G401 (cell line): ENCODE measurements at places on chromosomes 4 and X. TPM values are rescaled to one million over a fixed set of nuclear protein-coding genes. Genes with fewer than 3 reads are reported as not detected.
A peak's percentile ranks its signal among the peaks of the same experiment; 100 is the strongest.

DNA sequence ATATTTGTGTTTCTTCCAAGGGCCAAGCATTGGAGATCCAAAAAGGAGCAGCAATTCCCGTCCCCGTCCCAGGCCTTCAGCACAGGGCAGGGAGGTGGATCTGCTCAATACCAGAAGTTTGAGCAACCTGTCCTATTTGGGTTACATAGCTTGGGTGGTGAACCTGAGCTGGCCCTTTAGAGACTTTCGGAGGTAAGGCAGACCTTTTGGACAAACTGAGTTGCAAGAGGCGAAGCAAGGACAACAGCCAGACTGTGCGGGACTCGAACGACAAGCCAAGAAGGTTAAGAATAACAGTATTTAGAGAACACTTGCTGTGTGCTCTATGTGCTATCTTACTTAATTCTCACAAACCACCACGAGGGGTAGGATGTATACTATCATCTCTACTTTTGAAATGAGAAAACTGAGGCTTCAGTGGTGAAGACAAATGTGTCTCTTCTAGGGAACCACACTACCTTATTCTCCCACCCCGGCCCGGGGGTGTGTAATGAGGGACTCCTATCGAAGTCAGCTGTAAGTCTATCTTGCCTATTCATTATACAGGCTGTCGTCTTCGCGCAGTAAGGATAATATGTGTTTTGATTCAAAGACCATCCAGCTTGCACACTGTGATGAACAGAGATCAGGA lies 1.3 kb downstream of the NOP14 start:
- peak; percentile 35 for DNase-seq

Gene ANOS1
- total RNA-seq = 0.06 TPM in 1 of 2 replicates, not detected in the other

- DNase-seq = no peak
These were observed 35.2 kb downstream of the ARHGEF6 start for GRCh38 chrX:136745215-136746173.

DNA sequence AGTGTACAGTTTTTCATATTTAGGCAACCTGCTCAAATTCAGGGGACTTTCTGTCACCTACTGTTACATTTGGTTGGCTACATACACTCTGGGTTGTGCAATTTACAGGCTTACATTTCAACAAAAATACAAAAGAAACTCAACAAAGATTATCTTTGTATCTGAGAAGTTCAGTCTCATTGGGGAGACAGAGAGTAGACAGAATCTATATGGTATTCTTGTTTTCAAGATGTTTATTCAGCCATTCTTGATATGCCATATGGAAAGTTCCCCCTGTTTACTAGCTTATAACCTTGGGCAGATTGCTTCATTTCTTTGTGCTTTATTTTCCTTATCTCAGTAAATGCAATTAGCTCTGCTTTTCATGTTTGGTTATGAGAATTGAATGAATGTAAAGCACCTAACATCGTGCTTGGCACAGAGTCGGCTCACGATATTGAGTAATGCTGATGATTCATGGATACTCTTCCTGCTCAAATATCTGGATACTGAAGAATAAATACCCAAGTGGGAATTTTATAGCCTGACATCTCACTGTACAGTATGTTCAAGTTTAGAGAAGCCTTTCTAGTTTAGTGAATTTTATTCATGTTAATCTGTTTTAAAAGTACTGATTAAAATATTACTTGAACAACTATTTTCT lies 96.5 kb upstream of the PACRGL start:
- DNase-seq = no peak

- DNase-seq = peak; percentile 57
These were observed 47.0 kb upstream of the MID1IP1 start for GRCh38 chrX:38754102-38754790.

Gene PABPC5
- not detected in 2 replicates for total RNA-seq

Gene MAGEA1
- total RNA-seq = not detected in 2 replicates

Gene FGF13
- total RNA-seq = 0.80 TPM in 1 of 2 replicates, not detected in the other

- no peak for DNase-seq
These were observed 162.9 kb downstream of the LRBA start for GRCh38 chr4:150852216-150852615.

DNA sequence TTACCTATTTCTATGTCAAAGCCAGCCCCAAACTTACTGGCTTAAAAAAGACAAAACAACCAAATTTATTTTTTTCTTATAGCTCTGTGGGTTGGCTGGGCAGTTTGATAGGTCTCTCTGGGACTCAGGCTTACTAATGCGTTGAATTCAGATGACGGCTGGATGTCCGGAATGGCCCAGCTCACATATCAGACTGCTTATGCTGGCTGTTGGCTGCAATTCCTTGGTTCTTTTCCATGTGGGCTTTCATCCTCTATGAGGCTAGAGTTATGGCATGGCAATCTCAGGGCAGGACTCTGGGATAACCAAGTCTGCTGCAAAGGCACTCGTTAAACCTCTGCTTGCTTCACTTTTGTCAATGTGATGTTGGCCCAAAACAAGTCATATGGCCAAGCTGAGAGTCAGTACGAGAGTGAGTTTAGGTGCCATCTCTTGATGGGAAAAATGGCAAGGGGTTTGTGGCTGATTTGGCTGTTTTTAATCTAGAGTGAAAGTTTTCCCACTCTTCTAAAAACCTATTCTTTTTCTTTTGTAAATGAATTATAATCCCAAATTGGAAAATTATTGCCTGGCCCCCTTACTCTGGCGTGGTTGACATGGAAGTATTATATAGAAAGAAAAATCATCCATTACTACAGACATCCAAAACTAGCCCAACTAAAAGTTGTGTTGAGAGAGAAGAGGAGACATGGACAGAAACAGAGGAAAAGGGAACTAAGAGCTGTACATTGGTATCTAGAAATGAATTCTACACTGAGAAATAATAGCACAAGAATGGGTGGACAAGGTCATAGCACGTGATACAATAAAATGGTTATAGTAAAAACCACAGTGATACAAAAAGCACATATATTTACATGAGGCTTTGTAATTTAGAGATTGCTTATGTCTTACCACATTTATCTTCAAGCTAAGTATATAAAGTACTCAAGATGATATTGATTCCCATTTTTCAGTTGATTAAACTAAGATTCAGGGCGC lies 6.6 kb downstream of the PRIMPOL start:
- no peak for DNase-seq

Gene TAF7L
- total RNA-seq = not detected in 2 replicates

DNA sequence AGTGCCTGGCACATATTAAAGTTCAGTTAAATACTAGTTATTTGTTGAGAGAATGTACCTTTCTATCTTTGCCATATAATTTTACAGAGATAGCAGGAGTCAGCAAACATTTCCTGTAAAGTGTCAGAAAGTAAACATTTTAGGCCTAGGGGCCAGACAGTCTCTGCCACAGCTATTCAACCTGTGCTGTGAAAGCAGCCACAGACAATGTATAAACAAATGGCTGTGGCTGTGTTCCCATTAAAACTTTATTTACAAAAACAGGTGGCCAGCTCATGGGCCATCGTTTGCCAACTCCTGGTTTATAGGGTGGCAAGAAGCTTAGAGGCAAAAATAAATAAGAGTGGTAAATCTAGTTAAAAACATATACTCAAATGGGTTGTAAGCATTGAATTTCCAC lies 34.0 kb upstream of the BRS3 start:
- no peak for DNase-seq

GRCh38 chr4:165839615-165840333 lies 33.3 kb upstream of the TLL1 start:
- no peak for DNase-seq

DNA sequence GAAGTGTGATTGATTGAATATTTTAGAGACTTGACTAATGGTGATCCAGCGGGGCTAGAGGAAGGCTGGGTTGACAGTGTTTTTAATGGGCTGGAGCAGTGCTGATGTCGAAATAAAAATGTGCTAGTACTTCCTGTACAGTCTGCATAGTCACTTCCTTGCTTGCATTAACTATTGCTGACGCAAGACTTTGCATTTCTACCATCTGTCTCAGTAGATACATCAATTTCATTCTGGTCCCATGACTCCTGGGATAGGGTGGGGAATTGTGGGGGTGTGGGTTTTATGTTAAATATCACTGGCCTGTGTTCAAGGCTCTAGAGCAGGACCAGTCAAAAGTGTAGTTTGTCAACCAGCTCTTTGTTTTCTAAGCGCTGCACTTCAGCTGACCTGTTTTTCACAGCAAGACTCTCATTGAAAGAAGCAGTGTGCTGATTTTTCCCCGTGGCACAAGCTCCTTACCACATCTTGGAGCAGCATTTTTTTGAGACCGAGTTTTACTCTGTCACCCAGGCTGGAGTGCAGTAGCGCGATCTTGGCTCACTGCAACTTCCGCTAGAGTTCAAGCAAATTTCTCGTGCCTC lies 35.2 kb upstream of the PHEX start:
- no peak for DNase-seq

Gene TIGD4
- total RNA-seq = 0.18 and 0.85 TPM in 2 replicates

Gene CACNA1F
- not detected in 2 replicates for total RNA-seq

Gene STK32B
- total RNA-seq = 0.06 and 1.9 TPM in 2 replicates

DNA sequence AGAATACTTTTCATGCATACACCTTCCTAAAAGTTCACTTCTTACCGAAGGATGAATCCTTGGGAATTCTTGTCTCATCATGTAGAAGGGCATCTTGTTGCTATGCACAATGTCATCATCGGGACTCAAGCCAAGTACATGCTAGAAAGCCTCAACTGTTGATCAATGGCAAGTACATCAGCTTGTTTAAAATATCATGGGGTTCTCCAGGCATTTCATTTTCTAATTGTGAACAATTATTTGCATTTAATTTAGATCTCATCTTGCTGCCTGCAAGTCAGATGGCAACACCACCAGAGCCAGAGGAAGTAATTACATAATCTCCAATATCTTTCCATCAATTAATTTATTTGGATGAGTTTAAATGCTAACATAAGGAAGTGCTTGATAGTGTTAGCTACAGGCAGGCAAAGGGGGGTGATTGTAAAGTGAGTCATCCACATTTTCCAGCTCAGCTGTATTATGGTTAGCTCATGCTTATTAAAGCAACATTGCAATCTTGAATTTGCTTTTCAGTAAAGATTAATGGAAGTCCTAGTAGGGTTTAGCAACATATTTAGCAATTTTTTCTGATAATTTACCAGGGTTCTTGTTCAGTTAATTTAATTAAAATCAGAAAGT lies 356.5 kb downstream of the CBLL2 start:
- DNase-seq = peak; percentile 55

DNA sequence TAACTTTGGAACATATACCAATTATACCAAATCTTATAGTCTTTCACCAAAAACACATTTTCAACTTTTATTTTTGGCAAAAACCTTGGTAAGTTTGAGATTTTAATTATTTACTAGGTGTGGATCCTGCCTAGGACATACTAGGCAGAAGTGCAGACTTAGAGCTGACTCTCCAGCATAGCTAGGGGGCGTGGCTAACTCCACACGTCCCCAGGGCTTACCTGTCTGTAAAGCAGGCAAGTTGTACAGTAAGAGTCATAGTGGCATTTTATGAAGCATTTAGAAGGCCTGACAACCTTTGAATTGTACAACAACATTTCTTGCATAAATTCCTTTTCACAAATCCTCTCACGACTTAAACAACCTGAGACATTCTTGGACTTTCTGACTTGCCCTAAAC lies 19.2 kb upstream of the GRPEL1 start:
- DNase-seq = no peak
